Glomerular endothelial cell (primary cell): ENCODE measurements at places on chromosomes 12 and 14. TPM values are rescaled to one million over a fixed set of nuclear protein-coding genes. Genes with fewer than 3 reads are reported as not detected.

DNA sequence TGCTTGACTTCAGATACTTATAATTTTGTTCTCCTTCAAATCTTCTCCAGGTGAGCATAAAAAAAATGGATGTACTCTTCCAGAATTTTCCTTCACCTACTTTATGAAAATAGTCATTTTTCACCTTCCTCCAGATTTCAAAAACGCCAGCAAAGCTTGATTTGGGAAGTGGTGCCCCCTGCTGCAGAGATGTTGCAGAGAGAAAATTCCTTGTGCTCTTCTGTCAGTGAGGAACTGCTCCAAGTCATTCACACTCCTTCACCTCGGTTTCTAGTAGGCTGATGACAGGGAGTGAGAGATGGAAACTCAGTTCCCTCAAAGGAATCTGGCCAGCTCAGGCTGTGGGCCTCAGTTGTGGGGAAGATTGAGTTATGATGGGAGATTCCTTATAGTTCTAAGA, 24.2 kb upstream of the RNASE3 start:
- DNase-seq = no peak

KRT75 gene
- total RNA-seq = not detected in 2 replicates

DNA sequence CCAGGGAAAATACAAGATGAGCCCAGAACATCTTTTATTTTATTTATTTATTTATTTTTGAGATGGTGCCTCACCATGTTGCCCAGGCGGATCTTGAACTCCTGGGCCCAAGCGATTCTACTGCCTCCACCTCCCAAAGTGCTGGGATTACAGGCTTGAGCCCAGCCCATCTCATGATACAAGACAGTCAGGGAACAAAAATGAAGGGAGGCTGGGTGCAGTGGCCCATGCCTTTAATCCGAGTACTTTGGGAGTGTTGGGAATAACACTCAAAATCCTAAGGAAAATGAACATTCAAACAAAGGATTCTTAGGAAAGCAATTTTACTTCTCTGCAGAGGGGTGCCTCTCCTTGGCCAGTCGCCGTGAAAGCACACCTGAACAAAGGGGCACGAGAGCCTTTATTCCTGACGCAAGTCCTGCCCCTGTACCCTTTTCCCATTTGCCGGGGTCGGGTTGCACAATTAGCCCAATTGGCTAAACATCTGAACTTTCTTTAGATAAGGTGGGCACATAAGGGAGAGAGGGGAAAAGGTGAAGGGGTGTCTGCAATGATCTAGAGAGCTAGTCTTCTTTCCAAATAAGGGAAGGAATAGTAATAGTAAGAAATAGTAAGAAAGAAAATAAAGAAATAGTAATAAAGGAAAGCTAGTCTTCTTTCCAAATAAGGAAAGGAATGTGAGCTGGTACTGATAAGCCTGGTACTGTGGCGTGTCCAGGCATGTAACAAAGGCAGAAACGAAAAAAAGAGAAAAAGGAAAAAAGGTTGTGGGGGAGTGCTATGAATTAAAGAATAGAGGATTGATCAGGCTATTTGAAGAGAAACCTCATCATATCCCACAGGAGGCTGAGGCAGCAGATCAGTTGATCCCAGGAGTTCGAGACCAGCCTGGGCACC, 13.4 kb downstream of the NCAPD2 start:
- DNase-seq = no peak

- no peak for DNase-seq
Observed at GRCh38 chr12:101828463-101829196, 2.1 kb downstream of the GNPTAB start.

DNA sequence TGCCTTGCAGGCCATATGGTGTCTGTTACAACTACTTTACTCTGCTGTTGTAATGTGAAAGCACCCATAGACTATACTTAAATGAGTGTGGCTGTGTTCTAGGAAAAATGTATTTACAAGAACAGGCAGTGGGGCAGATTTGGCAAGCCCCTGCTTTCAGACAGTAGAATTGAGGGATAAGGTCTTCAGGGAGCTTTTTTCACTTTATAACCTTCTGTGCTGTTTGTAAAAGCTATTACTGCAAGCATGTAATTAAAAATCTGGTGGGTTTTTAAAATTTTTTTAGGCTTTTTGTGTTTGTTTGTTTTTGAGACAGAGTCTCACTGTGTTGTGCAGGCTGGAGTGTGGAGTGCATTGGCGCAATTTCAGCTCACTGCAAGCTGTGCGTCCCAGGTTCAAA, 73.9 kb downstream of the VEZT start:
- DNase-seq = no peak

DNA sequence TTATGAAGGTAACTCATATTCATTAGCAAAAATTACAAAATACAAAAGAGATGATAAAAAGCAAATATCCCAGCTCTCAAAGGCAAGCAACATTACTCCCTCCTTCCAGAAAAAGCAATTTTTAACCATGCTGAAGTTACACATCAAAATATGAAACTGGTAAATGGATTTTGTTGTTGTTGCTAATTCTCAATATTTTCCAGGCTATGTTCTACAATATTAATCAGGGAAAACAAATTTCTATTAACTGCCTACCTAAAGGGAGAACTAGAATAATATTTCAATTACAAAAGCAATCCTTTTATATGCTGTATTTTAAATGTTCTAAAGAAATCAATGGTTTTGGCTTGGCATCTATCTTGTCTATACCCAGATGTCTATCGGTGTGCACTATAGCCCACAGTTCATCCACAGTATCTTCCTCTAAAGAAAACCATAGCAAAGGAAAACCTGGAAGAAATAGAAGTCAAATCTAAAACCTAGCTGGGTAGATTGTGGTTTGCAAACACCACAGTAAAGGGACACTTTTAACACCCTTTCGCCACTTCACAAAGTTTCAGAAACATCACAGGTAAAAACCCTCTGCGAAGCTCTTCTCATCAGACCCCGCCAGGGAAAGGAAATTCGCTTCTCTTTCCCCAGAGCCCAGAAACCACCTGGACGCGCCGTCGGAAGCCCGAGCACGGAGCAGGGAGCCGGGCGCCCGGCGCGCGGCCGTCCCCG, 32.0 kb downstream of the TC2N start:
- no peak for DNase-seq

GRCh38 chr12:761256-761655, 8.9 kb downstream of the WNK1 start:
- DNase-seq = no peak

PTGER2 gene
- total RNA-seq = 0.92 and 1.9 TPM in 2 replicates

GRCh38 chr12:31923063-31923412, 36.2 kb upstream of the RESF1 start:
- DNase-seq = no peak

MIP gene
- 0.15 TPM in 1 of 2 replicates, not detected in the other for total RNA-seq

DNA sequence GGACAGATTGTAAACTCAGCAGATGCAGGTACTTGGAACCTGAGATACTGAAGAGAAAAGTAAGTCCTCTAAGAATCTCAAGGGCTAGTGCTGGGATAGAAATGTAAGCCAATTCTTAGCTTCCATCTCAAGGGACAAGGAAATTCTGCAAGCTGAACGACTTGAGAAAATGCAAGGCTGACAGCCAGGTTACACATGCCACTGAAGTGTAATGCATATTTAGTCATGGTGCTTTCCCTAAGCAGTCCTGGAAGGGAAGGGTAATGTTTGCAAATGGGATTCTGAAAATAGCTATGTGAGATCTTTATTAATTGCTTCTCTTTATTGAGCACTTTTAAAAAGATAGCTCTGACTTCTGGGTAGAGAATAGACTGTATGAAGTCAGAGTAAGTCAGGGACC, 402.7 kb upstream of the SEL1L start:
- DNase-seq = no peak
